Activated CD8-positive, alpha-beta T cell treated with anti-CD3 and anti-CD28 coated beads, Interleukin-2, amount 10 ng/mL, durations not matched to agents 7 days and 5 days (primary cell): ENCODE measurements at places on chromosomes 16 and 17.

DNA sequence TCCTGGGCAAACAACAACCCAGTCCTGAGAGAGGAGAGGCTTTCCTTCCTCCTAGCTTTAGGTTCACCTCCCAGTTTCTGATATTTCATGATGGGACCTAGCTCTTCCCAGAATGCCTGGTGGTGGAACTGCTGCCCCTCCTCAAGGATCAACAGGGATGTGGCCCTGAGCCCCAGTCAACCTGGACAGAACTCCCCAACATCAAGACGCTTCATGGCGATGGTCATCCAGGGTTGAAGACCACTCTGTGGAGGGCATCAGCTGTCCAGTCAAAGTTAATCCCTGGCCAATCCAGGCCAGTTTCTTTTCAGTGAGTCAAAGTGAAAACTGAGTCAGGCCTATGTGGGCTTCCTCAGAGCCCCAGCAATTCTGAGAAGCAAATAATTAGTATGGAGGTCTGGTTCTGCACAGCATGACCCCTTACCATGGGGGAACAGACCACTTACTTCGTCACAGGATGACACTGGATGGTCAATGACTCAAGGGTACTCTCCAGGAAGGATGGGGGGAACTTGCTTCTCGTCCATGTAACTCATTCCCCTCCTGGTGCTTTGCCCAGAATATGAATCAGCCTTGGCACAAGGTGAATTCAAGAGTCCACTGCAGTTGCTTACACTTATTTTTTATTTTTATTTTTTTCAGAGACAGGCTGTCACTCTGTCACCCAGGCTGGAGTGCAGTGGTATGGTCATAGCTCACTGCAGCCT lies 14.7 kb upstream of the XYLT2 start:
- DNase-seq, result no peak

DNA sequence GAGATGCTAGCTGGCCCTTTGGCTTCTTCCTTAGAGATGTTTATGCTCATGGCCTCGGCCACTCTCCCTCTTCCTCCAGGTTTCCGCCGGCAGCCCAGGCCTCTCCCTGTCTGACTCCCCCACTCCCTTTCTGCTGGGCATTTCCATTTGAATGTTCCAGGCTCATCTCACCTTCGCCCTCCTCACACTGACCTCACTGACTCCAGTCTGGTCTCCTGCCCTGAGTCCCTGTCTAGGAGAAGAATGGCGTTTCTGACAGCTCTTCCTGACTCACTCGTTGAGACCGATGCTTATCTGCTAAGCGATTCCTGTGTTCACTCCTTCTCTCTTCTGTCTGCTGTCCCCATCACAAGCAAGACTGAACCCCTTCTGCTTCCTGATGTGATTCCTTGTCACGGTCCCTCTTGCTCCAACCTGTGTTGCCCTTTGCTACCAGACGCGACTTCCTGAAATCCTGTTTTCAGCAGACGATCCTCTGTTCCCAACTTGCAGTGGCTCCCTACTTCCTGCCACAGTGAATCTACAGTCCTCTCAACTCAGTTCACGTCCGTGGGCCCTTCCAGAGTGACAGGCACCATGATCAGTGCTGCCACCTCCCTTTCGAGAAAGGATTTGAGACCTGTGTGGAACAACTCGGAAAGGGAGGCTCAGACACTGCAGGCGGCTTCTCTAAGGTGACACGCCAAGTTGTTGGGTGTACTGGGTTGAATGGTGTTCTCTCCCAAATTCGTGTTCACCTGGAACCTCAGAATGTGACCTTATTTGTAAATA lies 176.4 kb downstream of the MSI2 start:
- DNase-seq, result no peak

GRCh38 chr16:75687361-75687760 lies 10.6 kb upstream of the CPHXL2 start:
- no peak for DNase-seq

DNA sequence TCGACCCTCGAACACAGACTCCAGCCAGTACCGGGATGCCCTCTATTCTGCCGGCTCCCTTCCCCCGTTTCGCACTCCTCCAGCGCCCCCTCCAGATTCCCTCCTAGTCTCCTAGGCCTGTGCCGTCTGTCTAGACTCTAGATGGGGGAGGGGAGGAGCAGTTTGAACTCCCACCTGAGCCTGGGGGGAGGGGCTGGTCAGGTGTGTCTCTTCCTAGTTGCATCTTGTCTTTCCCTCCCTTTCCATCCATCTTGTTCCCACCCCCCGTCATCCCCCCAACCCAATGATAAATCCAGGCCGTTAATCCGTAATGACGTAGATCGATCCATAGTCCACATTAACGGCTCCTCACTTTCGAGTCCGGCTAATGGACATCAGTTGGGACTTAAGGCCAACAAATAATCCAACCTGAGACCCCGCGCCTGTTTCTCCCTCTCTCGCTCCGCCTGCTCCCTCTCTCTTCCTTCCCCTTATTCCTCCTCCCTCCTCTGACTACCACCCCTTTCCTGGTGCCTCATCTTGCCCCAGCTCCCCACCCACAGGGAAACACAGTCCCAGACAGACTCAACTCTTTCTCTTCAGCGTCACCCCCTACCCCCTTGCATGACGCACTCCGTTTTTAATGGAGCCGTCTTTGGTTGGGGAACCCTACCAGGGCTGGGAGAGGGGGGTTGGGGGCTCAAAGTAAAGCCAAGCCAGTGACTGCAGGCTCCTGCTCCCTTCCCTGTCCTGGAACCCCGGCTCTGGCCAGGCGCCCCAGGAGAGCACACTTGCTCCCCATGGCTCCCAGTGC lies 3.4 kb upstream of the HOXB5 start:
- no peak for DNase-seq

- no peak for DNase-seq
Measured at GRCh38 chr16:85220125-85220839, 108.0 kb upstream of the CIBAR2 start.

- no peak for DNase-seq
Measured at GRCh38 chr17:21530841-21531240, 154.7 kb downstream of the KCNJ12 start.

- no peak for DNase-seq
Measured at GRCh38 chr17:34532281-34533065, 46.9 kb upstream of the TMEM132E start.

- no peak for DNase-seq
Measured at GRCh38 chr16:83808573-83809014, 816 bp downstream of the HSBP1 start.

GRCh38 chr17:74432424-74432690 lies 469 bp downstream of the GPRC5C start:
- no peak for DNase-seq

DNA sequence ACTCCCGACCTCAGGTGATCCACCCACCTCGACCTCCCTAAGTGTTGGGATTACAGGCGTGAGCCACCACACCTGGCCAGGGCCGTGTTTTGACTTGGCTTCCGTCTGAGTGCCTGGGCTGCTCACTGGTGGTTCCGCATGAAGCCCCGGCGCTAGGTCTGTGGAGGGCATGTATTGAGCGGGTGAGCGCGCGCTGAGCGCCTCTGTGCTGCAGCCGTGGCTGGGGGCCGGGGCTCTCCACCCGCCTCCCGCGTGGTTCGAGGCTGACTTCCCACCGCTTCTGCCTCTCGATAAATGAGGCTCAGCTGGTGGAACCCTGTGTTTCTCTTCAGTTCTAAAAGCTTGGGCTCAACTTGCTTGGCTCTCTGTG lies 38.9 kb upstream of the ATP2A3 start:
- no peak for DNase-seq

DNA sequence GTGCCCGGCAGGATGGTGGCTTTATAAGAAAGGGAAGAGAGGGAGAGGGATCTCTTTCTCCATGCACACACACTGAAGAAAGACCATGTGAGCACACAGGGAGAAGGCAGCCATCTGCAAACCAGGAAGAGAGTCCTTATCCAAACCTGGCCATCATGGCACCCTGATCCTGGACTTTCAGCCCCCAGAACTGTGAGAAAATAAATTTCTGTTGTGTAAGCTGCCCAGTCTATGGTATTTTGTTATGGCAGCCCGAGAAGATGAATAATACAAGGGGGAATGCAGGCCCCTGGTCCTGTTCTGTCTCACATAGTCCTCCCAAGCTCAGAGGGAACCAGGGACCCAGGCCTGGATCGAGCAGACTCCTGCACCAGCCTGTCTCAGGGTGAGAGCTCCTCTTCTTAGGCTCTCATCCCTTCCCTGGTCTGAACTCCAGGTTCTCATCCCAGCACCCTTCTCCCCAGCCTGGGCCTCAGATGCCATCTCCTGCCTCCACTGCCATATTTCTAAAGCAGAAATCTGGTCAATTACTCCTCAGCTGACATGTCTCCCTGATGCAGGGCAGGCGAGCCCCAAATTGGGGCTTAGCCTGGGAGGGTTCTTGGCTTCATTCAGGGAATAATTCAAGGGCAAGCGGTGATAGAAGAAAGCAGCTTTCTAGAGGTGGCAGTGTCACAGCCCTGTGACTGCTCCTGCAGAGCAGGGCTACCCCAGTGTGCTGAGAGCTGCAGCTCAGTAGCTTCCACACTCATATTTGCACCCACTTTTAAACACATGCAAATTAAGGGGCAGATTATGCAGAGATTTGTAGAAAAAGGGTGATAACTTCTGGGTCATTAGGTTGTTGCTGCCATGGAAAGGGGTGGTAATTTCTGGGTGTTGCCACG lies 28.8 kb downstream of the IGFBP4 start:
- DNase-seq, result no peak

- no peak for DNase-seq
Measured at GRCh38 chr17:80765241-80765961, 220.8 kb downstream of the RPTOR start.

- no peak for DNase-seq
Measured at GRCh38 chr16:19132255-19132654, 18.5 kb downstream of the ITPRIPL2 start.

GRCh38 chr16:86448306-86448890 lies 61.9 kb upstream of the FOXF1 start:
- no peak for DNase-seq
